ENCODE measurements at places on chromosomes 11 and 22.
A peak's percentile ranks its signal among the peaks of the same experiment; 100 is the strongest.

DNA sequence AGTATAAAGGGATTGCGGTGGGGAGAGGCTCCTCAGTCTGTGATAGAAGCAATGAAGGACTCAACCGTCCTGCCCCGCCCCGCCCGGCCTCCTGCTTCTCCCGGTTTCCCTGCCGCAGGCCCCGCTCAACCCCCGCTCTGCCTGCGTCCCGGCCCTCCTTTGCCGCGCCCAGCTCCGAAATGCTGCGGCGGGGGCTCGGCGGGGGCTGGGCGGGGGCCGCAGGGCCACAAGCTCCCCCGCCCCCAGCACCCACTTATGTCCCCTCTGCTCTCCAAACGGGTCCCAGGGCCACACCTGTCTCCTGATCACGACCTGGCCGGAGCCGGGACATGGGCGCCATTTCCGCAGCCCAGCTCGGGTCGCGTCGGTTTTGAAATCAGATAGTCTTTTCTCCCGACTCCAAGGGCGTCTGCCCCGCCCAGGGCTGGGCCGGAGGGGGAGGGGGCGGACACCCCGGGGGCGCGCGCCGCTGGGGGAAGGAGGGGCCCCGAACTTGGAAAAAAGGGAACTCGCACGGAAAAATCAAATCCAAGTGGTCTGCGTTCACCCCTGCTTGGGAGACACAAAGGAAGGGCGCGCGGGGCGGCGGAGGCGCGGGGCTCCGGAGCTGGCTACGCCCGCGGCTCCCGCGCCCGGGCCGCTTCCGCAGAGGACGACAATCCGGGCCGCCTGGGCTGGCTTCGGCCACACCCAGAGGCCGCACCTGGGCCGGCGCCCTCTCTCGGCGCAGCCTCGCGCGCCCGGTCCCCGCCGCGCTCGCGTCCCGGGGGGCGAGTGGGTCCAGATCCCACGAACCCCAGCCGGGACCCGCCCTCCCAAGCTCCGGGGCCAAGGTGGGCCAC, 70.6 kb upstream of the EP300 start:
- DNase-seq = peak; percentile 76

DNA sequence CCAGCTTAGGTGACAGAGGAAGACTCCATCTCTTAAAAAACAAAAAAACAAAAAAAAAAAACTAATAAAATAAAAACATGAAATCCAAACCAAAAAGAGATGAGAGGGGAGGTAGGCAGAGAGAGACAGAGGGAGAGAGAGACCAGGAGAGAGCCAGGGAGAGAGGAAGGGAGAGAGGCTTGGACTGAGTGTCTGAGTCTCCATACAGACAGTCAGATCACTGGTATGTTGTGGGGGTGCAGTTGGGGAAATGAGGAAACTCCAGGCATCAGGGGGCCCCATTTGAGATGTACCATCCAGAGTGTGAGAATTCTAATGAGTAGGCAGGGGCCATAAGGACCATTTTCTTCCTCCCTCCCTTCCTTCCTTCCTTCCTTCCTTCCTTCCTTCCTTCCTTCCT, 53.1 kb upstream of the SEPTIN5 start:
- no peak for DNase-seq

DNA sequence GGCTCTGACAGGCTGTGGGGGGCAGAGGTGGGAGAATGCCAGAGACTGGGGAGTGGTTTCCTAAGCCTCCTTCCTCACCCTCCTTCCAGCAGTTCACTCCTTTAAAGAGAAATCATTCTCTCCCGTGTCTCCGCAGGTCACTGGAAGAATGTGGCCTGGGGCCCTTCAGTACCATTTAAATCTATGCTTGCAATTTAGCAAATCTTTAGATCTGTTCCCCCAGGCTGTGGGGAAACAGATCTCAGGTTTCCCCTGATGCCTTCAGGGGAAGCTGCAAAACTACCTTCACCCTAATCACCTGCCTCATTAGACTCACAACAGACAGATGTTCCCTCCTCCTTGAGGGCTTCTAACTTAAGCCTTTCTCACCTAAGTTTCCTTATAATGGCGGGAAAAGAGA, 55.3 kb downstream of the KIRREL3 start:
- DNase-seq = no peak

DNA sequence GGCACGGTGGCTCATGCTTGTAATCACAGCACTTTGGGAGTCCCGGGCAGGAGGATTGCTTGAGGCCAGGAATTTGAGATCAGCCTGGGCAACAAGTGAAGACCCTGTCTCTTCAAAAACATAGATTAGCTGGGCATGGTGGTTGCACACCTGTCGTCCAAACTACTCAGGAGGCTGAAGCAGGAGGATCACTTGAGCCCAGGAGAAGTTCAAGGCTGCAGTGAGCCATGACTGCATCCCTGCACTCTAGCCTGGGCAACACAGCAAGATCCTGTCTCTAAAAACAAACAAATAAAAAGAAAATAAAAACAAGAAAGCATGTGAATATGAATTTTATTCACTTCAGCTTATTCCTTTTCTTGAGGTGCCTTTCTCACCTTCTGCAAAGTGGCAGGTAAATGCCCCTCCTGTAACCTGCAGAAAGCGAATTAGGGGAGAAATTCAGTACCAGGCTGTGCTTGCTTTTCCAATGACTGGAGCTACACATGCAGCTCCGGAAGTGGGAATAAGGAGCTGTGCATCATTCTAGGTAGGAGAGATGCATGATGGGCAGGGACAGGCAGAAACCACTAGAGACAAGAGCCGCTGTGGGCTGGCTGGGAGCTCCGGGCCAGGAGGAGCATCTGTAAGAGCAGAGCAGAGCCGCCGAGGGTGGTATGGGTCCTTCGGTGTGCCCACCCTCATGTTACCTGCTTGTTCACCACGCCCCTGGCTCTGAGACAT, 14.7 kb upstream of the KCTD17 start:
- DNase-seq = no peak

GRCh38 chr11:23179609-23180008, 319.3 kb upstream of the CCDC179 start:
- DNase-seq = no peak

GRCh38 chr11:66469441-66469840, 2.7 kb downstream of the PELI3 start:
- no peak for DNase-seq

DNA sequence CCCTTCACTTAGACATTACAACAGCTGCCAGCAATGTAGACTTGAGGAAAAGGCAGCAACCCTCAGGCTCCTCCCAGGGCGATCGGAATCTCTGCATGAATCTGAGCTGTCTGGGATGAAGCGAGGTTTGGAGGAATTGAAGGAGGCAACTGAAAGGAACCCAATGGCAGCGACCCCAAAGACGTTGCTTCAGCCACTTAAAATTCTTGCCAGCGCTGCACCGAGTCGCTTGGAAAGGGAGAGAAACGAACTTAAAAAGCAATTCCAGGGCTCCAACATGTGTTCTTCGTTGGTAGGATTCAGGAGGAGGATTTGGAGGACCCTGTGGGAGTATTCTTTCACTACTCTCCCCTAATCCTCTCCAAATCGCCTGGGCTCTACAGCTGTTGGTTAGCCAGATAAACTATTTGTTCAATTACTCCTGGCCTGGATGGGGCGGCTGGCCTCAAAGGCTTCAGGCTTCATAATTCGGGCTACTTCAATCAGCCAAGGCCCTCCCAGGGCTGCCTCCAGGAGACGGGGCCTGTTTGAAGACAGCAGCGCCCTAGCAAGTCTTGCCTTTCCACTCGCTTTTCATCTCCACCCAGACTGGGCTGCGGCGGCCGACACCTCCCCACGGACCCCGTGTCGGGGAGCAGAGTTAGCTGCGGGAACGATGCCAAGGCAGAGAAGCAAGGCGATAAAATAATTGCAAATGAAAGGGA, 72.4 kb upstream of the TMEM45B start:
- DNase-seq = no peak

DNA sequence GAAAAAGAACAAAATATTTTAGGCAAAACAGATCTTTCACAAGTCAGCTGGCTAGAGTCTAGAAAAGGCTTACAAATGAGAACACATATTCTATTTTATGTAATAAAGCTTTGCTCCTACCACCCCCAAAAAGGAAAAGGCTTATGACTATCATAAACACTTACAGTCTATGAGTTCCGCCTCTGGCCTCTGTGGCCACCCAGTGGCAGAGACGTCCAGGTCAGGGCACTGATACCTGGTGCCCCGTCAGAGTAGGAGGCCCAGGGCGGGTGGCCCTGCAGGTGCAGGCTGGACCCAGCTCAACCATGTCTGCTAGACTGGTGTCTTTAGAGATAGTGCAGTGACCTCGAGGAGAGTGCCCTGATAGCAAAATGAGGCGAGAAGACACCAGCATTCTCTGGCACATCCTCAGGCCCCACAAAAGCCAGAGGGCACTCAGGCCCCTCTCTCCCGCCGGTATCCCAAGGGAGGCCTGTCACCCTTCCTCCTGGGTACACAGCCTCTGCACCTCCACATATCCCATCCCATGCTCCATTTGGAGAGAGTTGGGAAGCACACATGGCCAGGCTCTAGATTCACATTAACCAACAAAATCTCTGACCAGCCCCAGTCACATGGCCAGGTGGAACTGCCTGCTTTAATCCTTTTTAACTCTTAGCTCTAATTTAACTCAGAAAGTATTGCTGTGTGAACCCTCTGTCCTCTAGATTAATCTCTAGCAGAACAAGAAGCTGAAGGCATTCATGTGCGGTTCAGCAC, 27.3 kb upstream of the SERPIND1 start:
- no peak for DNase-seq

DNA sequence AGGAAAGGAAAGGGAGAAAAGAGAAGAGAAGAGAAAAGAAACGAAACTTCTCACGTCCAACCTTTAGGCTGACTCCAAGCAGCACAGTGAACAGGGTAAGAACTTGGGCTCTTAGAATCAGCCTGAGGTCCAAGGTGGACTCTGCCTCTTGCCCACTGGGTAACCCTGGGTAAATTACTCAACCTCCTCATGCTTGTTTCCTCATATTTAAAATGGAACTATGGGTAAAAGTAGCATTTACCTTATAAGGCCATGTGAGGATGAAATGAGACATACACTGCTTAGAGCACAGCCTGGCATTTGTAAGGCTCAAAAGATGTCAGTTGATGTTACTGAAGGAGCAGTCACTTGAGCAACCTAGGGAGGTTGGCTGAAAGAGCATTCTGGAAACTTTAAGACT, 107.9 kb downstream of the C11orf58 start:
- no peak for DNase-seq

- no peak for DNase-seq
Observed at GRCh38 chr22:39152024-39152510, 413 bp downstream of the CBX7 start.
